Cardiac ventricle fibroblast (primary cell): ENCODE measurements at places on chromosomes 2 and 18. TPM values are rescaled to one million over a fixed set of nuclear protein-coding genes. Genes with fewer than 3 reads are reported as not detected.

Gene GRHL1
- total RNA-seq, result not detected in 2 replicates

Gene RSAD2
- total RNA-seq, result 1.00 and 1.1 TPM in 2 replicates

Gene GKN2
- total RNA-seq, result not detected in 2 replicates

Gene DYNAP
- total RNA-seq, result not detected in 2 replicates

Gene MTLN
- 50.3 and 65.1 TPM in 2 replicates for total RNA-seq

Gene CENPA
- 0.87 and 1.9 TPM in 2 replicates for total RNA-seq

Gene ACTR2
- total RNA-seq, result 78.3 and 85.3 TPM in 2 replicates

Gene PLB1
- total RNA-seq, result 0.05 TPM in 1 of 2 replicates, not detected in the other

Gene PSTPIP2
- 2.4 and 2.5 TPM in 2 replicates for total RNA-seq

Gene TMEM178A
- total RNA-seq, result 0.25 and 1.0 TPM in 2 replicates

Gene EPG5
- total RNA-seq, result 13.6 and 19.7 TPM in 2 replicates

Gene MAPK4
- 0.10 TPM in 1 of 2 replicates, not detected in the other for total RNA-seq

Gene RAPGEF4
- 4.7 and 12.2 TPM in 2 replicates for total RNA-seq

Gene INPP5D
- 0.10 and 0.94 TPM in 2 replicates for total RNA-seq

Gene ILKAP
- 15.5 and 16.0 TPM in 2 replicates for total RNA-seq

Gene EML6
- 0.20 and 1.4 TPM in 2 replicates for total RNA-seq

Gene MCEE
- total RNA-seq, result 20.6 and 20.8 TPM in 2 replicates

Gene TUBB8B
- total RNA-seq, result 0.50 TPM in 1 of 2 replicates, not detected in the other

Gene LYPD1
- not detected in 2 replicates for total RNA-seq

Gene ADD2
- 0.05 TPM in 1 of 2 replicates, not detected in the other for total RNA-seq

Gene ALPP
- not detected in 2 replicates for total RNA-seq

Gene SPP2
- not detected in 2 replicates for total RNA-seq

Gene SLC19A3
- total RNA-seq, result 5.2 and 9.9 TPM in 2 replicates

Gene SERPINB3
- total RNA-seq, result not detected in 2 replicates

Gene PHLPP1
- total RNA-seq, result 4.9 and 7.0 TPM in 2 replicates

Gene NGEF
- total RNA-seq, result 0.75 TPM in 1 of 2 replicates, not detected in the other

Gene NTSR2
- not detected in 2 replicates for total RNA-seq

Gene CGREF1
- total RNA-seq, result 9.6 and 12.3 TPM in 2 replicates

Gene MOCOS
- 1.2 and 2.2 TPM in 2 replicates for total RNA-seq

Gene WDFY1
- total RNA-seq, result 38.7 and 50.6 TPM in 2 replicates

Gene PLEK
- not detected in 2 replicates for total RNA-seq

Gene NOL4
- not detected in 2 replicates for total RNA-seq

Gene PROKR1
- not detected in 2 replicates for total RNA-seq

Gene VAPA
- total RNA-seq, result 155 and 211 TPM in 2 replicates

Gene KYNU
- 0.25 and 2.5 TPM in 2 replicates for total RNA-seq

Gene PFN4
- total RNA-seq, result 0.69 TPM in 1 of 2 replicates, not detected in the other

Gene CPLX4
- total RNA-seq, result not detected in 2 replicates
